ENCODE measurements at places on chromosomes 4 and X. TPM values are rescaled to one million over a fixed set of nuclear protein-coding genes. Genes with fewer than 3 reads are reported as not detected.
A peak's percentile ranks its signal among the peaks of the same experiment; 100 is the strongest.

DNA sequence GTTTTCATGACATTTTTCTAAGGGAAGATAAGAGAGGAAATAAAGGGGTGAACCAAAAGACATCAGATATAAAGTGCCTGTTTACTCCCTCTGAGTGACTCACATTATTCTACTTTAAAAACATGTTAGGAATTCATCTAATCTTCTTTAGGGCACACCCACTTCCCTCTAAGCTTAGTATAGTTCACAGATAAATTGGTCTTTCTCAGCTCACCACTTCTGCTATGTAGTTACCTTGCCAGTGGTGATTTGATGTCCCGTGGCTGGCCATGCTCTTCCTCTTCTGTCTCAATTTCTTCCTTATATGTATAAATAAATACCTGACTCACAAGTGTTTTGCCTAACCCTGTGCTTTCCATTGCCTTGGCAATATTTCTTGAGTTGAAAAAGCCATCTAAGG, 96.8 kb downstream of the PDLIM5 start:
- H3K27me3 ChIP-seq = no peaks in the 10 kb centered on the region
- H3K36me3 ChIP-seq = no peaks in the 10 kb centered on the region
- DNase-seq = no peak
- no peaks in the 10 kb centered on the region for H3K4me1 ChIP-seq
- H3K4me3 ChIP-seq = no peak overlapping the region

- H3K4me3 ChIP-seq = no peak overlapping the region
- no peaks in the 10 kb centered on the region for H3K36me3 ChIP-seq
- no peaks in the 10 kb centered on the region for H3K4me1 ChIP-seq
- peaks cover 5% of the 10 kb centered on the region for H3K27me3 ChIP-seq
Measured at GRCh38 chr4:79585834-79586233, 177.8 kb upstream of the GK2 start.

DGKK gene
- not detected for total RNA-seq

DNA sequence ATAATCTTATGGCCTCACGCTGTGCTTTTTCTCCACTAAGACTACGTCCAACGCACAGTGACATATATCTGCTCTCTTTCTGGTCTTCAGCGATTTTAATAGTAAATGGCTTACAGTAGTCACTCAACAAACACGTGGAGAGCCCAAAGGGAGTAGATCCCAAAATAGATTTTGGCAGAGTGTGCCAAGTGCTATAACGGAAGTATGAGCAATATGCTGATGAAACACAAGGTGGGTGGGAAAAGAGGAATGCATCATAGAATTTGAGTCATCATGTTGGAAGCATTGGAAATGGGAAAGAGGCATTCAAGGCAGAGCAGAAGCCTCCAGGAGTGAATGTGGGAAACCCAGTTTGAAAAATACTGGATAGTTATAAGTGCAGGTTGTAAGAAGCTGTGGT, 129.1 kb upstream of the LDB2 start:
- no peak overlapping the region for H3K27ac ChIP-seq
- H3K4me1 ChIP-seq = no peaks in the 10 kb centered on the region
- H3K4me3 ChIP-seq = no peak overlapping the region
- no peak for DNase-seq

DNA sequence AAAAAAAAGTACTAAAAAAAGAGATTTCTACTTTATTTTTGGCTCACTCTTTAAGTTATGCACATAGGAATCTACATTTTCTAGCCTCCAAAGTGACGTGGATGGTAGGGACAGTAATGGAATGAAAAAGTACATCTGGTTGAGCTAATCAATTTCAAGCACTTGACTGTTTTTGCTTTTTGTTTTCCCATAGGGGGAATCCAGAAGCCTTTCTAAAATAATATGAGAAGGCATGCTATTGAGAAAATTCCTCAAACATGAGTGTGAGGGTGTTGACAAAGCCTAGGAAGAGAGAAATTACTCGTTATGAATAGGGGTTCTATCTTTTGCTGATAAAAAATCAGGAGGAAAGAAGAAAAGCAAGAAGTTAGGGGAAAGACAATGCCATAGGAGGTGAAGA, 242.5 kb upstream of the PUDP start:
- H3K27ac ChIP-seq = no peak overlapping the region
- H3K4me1 ChIP-seq = no peaks in the 10 kb centered on the region
- H3K36me3 ChIP-seq = no peaks in the 10 kb centered on the region

DNA sequence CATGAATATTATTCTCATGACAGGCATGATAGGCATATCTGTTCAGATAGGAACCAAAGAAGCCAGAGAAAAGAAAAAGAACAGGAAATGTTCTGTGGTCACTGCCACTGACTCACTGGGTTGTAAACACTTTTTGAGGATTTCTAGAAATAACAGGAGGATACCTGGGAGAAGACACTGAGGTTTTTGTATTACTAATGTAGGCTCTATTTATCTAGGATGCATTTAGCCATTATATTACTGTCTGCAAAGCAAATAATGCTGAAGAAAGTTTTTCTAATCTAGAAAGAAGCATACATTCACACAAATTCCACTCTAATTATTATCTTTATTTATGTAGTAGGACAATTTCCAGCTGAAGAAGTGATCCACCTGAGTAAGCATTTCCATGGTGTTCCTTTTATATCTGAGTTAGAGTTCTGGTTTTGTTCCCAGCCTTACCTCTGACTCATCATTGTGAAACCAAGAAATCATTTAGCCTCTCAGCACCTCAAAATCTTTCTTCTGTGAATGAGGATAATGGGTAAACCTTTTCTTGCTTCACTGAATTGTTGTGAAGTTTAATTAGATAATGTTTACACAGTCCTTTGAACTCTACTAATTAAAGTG, 40.2 kb upstream of the EPGN start:
- no peaks in the 10 kb centered on the region for H3K4me1 ChIP-seq
- H3K27me3 ChIP-seq = no peaks in the 10 kb centered on the region
- no peak overlapping the region for H3K4me3 ChIP-seq
- H3K27ac ChIP-seq = no peak overlapping the region
- no peaks in the 10 kb centered on the region for H3K36me3 ChIP-seq
- no peak for DNase-seq

DNA sequence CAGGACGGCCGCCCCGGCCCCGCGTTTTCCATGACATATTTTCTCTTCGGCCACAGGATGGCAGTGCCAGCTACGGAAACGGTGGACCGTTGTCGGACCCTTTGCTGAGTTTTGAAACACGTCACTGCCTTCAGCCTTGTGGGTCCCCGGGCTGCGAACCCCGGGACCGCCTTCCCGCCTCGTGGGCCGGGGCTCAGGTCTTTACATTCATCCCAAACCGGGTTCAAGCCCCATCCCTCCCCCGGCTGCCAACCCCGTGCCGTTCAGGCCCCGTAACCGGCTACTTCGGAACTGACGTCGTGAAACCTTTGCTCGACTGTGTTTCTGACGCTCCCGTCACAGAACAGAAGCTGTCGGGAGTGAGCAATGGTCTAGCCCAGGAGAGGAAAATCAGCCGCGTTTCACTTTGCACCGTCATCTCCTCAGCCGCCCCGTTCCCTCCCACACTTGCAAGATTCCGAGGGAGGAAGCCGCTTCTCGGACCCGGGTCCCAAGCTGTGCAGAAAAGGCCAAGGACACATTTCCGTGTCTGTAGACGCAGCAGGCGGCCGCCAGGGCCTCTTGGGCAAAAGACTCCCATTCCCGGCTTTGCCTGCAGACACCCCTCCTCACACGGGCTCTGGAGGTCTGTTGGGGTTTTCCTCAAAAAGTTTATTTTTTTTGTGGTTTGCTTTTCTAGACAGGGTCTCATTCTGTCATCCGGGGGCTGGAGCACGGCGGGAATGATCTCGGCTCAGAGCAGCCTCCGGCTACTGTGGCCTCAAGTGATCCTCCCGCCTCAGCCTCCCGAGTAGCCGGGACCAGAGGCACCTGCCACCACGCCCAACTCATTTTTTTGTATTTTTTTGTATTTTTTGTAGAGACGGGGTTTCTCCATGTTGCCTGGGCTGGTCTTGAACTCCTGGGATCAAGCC, 41.4 kb upstream of the PPP2R3B start:
- H3K4me1 ChIP-seq = no peaks in the 10 kb centered on the region
- no peaks in the 10 kb centered on the region for H3K36me3 ChIP-seq
- no peak overlapping the region for H3K27ac ChIP-seq
- no peak for DNase-seq

GRCh38 chr4:123477711-123478209, 81.2 kb downstream of the SPRY1 start:
- H3K27me3 ChIP-seq = no peaks in the 10 kb centered on the region
- H3K4me3 ChIP-seq = no peak overlapping the region
- H3K4me1 ChIP-seq = no peaks in the 10 kb centered on the region
- DNase-seq = peak; percentile 49

DNA sequence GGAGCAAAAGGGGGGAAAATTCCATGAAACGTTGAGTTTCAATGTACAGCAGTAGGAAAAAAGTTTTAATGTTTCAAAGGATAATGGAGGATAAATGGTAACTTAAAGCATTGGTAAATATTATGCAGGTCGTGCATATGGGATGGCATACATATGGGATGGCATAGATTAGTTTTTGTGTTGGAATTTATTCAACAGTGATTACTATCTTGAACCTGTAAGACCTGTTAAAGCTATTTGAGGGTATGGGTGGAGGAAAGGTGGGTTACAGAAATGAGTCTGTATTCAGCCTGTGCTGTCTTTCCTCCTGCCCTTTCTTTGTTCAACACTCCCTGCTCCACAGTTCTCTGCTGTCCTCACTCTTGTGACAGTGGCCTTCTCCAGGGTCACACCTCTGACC, 54.6 kb downstream of the ARHGAP10 start:
- H3K27me3 ChIP-seq = no peaks in the 10 kb centered on the region
- H3K4me1 ChIP-seq = peaks cover 8% of the 10 kb centered on the region

LRRC66 gene
- total RNA-seq = 0.41 TPM

DNA sequence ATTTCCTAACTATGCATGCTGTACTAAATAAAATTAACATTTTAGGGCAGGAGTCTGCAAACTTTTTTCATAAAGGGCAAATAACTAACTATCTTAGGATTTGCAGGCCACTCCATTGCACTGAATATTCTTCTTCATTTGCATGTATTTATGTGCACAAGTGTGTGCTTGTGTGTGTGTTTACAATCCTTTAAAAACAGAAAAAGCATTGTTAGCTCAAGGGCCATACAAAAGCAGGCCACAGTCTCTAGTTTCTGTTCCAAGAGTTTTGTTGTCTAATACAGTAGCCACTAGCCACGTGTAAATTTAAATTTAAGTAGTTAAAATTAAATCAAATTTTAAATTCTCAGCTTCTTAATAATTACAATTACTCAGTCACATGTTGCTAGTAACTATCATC, 621.8 kb downstream of the TMA16 start:
- H3K4me1 ChIP-seq = no peaks in the 10 kb centered on the region
- H3K4me3 ChIP-seq = no peak overlapping the region
- no peak overlapping the region for H3K27ac ChIP-seq

MAML3 gene
- total RNA-seq = 3.7 TPM

VGLL1 gene
- total RNA-seq = not detected

DNA sequence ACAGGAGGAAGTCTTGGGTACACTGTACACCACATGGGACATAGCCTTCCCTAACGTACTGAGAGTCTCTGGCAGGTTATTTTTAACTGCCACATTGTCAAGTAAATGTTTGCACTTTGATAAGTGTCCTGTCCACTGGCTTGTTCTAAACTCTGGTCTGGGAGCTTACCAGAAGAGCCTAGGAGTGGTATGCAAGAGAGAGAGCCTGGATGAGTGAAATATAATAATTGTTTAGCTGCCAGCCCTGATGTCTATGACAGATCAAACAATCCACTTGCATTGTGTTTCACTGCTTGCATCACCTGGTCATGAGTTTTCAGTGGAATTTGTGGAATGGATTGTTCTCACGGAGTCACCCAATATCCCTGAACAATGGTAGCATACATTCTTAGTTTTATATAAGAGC, 91.6 kb downstream of the SHROOM3 start:
- H3K4me3 ChIP-seq = no peak overlapping the region
- DNase-seq = no peak
- no peaks in the 10 kb centered on the region for H3K36me3 ChIP-seq
- no peak overlapping the region for H3K27ac ChIP-seq
- H3K27me3 ChIP-seq = no peaks in the 10 kb centered on the region

HGFAC gene
- 0.17 TPM for total RNA-seq

GAGE12E gene
- total RNA-seq = not detected

DNA sequence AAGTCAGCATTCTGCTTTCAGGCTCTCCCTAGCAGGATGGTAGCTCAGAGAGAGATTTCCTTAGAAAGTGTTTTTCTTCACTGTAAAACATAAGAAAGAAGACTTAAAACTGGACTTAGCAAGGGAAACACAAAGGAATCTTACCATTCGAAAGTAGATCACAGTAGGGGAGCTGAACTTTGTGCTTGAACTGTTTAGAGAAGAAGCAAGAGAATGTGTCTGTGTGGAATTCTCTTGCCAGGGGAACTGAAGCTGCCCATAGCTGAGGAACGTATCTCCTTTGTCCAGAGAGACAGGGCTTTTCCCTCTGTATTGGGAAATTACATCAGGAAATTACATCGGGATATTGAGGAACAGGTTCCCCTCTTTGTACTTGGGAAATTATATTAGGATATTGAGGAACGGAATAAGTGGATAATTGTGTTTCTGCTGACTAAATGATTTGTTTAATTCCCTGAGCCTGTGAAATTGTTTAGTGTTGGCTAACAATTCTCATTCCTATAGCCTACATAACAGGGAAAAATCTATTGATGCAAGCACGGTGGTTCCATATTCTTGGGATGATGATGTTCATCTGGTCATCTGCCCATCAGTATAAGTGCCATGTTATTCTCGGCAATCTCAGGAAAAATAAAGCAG, 21.2 kb downstream of the SRD5A3 start:
- H3K4me3 ChIP-seq = no peak overlapping the region
- H3K27me3 ChIP-seq = no peaks in the 10 kb centered on the region
- no peak overlapping the region for H3K27ac ChIP-seq
- no peak for DNase-seq

- H3K27me3 ChIP-seq = peaks cover under 1% of the 10 kb centered on the region
- DNase-seq = peak; percentile 13
- no peak overlapping the region for H3K27ac ChIP-seq
Measured at GRCh38 chr4:74370912-74371311, 6.0 kb downstream of the EREG start.

- H3K27me3 ChIP-seq = no peaks in the 10 kb centered on the region
- H3K4me1 ChIP-seq = no peaks in the 10 kb centered on the region
- no peak overlapping the region for H3K4me3 ChIP-seq
- H3K36me3 ChIP-seq = no peaks in the 10 kb centered on the region
Measured at GRCh38 chr4:11860996-11861395, 432.3 kb upstream of the HS3ST1 start.

DNA sequence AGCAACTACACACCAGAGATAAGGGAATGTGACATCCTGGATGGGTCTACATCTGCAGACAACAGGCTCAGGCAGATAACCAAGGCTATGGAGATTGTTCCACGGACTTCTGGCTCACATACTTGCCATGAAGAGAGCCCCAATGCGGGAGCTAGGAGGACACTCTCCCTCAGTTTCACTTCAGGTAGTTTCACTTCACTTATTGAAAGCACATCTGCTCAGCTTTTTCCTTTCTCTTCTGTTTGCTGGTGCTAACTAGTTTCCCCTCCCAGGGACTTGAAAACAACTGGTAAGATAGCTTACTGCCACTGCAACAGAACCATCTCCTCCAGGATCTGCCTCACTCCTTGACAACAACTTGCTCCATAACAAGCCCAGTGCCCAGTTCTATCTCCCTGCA, 1.4 kb upstream of the CT47C1 start:
- H3K27ac ChIP-seq = no peak overlapping the region
- H3K4me3 ChIP-seq = no peak overlapping the region
- H3K27me3 ChIP-seq = no peaks in the 10 kb centered on the region

- no peaks in the 10 kb centered on the region for H3K27me3 ChIP-seq
- H3K36me3 ChIP-seq = no peaks in the 10 kb centered on the region
- no peak for DNase-seq
- no peak overlapping the region for H3K27ac ChIP-seq
- no peak overlapping the region for H3K4me3 ChIP-seq
- no peaks in the 10 kb centered on the region for H3K4me1 ChIP-seq
Measured at GRCh38 chr4:156497486-156497885, 474.1 kb downstream of the PDGFC start.

HTN3 gene
- total RNA-seq = not detected
